IPS DF 19.7 (cell line): ENCODE measurements at places on chromosomes 2 and 18.

- DNase-seq, result no peak
These were observed 321.6 kb upstream of the LYPD1 start for GRCh38 chr2:132991471-132992045.

DNA sequence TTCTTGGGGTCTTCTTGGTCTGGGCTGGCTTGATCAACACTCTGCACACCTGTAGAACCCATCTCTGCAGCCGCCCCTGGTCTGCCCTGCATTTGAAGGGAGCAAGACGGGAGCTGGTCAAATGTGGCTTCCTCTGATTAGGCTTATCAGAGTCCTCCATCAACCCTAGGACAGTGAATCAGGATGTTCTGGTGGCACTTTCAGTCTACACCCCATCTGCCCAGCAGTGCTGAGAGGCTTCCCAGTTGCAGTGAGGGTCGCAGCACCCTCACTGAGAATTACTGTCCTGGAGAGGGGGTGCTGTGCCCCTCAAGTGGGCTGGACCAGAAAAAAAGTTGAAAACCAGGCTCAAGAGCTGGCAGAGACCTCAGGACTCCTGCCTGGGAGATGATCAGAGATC is 152.9 kb downstream of the DYSF start:
- no peak for DNase-seq

DNA sequence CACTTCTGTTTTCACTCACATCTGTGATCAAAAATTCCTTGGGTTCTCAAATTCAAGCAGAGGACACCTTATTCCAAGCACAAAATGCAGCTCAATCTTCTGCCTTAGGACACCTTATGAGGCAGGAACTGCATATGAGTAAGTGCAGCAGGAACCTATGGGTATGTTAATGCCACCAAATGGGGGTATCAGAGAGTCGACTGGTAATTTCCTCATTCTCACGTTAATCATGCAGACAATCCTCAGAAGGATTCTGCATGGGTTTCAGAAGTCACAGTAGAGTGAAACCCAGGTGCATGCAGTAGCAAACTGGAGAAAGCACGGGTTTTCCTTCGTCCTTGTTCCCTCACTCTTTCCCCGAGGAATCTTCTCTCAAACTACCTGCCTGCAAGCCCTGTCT is 452.8 kb downstream of the CBLN2 start:
- peak; percentile 20 for DNase-seq

DNA sequence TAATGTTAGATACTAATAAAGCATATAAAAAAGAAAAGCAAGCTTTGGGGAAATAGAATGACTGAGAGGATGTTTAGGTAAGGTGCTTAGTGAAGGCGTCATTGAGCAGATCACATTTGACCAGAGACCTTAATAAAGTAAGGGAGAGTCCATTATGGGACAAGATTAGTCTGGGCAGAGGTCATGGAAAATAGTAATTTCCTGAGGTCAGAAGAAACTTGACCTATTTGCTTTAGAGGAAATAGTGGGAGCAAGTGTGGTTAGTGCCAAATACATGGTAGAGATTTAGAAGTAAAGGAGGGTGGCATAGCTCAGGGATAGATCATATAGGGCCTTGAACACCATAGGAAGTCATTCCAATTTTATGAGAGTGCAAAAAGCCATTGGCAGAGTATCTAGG is 24.5 kb upstream of the SLC8A1 start:
- DNase-seq, result no peak

- no peak for DNase-seq
These were observed 75.4 kb downstream of the CHN1 start for GRCh38 chr2:174929786-174930185.

- no peak for DNase-seq
These were observed 568.7 kb downstream of the METTL4 start for GRCh38 chr18:2002604-2003003.
